ENCODE measurements at places on chromosomes 2 and 18.

- DNase-seq = no peak
Observed at GRCh38 chr2:234495251-234496054, 1.4 kb downstream of the ARL4C start.

DNA sequence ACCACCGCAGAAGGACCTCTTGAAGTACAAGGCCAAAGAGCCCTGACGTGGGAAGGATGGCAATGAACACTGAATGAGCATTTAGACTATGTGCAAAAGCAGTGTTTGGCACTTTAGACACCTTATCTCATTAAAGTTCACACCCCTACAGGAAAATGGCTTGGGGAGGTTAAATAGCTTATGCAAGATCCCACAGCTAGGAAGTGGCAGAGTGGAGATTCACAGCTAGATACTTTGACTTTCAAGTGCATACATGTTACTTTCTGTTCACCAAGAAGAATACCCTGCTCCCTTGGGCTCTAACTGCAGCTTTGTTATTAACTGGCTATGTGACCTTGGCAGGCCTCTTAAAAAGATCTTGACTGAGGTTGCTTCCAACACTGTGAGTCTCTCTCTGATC is 58.2 kb downstream of the ICOS start:
- DNase-seq = no peak

DNA sequence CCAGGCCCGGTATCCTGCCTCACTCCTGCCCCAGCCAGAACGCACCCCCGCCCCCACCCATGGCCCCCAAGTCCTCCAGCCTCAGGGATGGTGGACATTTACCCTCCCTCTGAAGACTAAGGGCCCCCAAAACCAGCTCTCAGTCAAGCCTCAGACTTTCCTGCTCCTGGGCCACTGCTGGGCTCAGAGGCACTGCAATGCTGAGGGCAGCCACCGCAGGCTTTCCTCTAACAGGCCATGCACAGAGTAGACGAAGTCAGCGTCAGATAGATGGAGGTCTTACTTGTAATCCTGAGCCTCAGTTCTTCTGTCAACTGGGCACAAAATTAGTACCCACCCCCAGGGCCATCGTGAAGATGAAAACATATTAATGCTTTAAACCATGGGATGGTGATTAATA is 92.6 kb downstream of the TTC32 start:
- DNase-seq = no peak

GRCh38 chr2:190714958-190715357 is 66.1 kb downstream of the NAB1 start:
- DNase-seq = no peak

DNA sequence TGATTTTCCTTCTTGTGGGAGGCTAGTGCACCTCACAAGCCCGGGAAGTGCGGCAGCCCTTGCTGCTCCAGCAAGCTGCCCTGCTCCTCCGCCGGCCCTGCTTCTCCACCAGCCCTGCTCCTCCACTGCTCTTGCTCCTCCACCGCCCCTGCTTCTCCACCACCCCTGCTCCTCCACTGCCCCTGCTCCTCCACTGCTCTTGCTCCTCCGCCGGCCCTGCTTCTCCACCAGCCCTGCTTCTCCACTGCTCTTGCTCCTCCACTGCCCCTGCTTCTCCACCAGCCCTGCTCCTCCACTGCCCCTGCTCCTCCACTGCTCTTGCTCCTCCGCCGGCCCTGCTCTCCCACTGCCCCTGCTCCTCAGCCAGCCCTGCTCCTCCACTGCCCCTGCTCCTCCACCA is 95.6 kb downstream of the NDUFA10 start:
- no peak for DNase-seq

- DNase-seq = no peak
Observed at GRCh38 chr2:236833501-236834073, 252.1 kb upstream of the COPS8 start.

GRCh38 chr18:40417501-40417900 is 1537.5 kb upstream of the PIK3C3 start:
- DNase-seq = no peak

GRCh38 chr2:171389325-171389724 is 44.5 kb downstream of the METTL8 start:
- DNase-seq = no peak

- no peak for DNase-seq
Observed at GRCh38 chr2:176270100-176270750, 983 bp downstream of the MTX2 start.

- DNase-seq = no peak
Observed at GRCh38 chr2:203646266-203646864, 60.1 kb upstream of the CD28 start.

- no peak for DNase-seq
Observed at GRCh38 chr2:134079373-134079772, 174.5 kb upstream of the MGAT5 start.

DNA sequence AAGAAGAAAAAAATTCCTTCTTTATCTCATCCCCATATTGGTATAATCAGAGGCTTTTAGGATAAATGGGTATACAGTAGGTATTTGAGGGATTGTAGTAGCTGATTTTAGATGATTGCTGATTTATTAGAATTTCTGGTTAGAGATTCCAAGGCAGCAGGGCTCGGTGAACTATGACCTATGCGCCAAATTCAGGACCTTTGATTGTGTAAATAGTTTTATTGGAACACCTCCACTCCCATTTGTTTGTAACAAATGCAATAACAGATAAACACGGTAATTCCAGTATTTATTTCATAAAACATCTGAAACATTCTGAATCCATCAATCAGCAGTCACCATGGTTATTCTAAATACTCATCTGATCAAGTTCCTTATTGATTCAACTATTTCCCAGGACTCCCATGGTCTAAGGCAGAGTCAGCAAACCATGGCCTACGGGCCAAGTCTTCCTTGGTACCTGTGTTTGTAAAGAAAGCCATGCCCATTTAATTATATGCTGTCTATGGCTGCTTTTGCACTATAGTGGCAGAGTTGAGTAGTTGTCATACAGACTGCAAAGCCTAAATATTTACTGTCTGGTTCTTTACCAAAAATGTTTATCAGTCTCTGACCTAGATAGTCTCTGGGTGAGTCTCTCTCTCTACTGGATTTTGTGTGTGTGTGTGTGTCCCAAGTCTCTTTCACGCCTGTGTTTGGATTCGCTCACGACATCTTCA is 4.3 kb downstream of the MGAT5 start:
- no peak for DNase-seq

- DNase-seq = no peak
Observed at GRCh38 chr2:191983186-191983585, 136.3 kb upstream of the CAVIN2 start.

- no peak for DNase-seq
Observed at GRCh38 chr2:108409768-108410167, 32.0 kb downstream of the SULT1C4 start.

DNA sequence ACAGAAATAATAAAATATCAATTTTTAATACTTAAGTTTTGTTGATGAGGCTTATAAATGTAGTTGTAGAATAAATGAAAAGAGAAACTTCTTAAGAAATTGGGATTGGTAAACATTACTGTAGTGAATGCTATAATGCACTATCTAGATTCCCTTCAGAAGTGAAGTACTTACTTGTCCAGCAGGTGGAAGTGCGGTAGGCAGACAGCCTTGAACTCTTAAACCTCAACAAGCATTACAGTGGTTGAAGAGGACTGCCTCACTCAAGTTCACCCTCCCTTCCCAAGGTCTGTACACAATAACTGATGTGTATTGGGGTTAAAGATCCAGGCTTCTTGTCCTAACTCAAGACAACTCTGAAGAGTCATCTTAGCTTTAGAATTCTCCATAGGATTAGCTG is 931.0 kb upstream of the LRRTM1 start:
- no peak for DNase-seq

- DNase-seq = no peak
Observed at GRCh38 chr2:44934983-44935728, 6.3 kb upstream of the SIX3 start.

- no peak for DNase-seq
Observed at GRCh38 chr2:219733746-219734145, 106.3 kb downstream of the SLC4A3 start.

DNA sequence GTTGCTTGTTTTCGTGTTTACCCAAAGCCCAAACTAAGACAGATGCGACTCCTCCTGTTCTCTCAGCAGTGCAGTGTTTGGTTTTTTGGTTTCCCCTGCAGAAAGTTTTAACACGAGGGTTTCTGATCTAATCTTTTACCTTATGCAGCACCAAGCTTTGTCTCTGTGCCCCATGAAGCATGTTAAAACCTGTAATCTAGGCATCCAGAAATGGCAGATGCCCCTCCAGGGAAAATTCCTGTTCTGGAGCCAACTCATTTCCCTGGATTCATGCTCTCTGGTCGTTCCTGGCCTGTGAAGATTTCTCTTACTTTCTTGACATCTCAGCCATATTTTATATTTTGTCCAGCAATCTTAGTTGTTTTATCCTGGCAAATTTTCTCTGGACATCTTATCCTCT is 91.5 kb downstream of the LTBP1 start:
- DNase-seq = no peak

- no peak for DNase-seq
Observed at GRCh38 chr18:76881744-76882143, 59.4 kb downstream of the ZNF236 start.

DNA sequence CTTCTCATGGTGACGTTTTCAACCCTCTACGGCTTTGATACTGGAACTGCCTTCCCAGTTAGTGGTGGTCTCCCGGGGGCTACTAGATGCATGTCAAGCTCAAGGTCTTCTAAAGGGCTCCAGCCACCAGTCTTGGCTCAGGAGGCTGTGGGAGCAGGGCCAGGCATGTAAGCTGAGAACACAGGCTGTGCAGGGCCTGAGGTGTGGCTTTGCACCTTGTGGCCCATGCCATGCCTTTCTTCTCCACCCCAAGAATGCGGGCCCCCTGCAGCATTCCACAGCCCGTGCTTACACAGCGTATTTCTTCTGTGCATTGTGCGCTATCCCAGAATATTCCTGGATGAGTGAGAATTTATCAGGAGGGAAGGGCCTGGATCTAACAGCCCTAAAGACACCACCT is 144.9 kb downstream of the SEPTIN10 start:
- no peak for DNase-seq

DNA sequence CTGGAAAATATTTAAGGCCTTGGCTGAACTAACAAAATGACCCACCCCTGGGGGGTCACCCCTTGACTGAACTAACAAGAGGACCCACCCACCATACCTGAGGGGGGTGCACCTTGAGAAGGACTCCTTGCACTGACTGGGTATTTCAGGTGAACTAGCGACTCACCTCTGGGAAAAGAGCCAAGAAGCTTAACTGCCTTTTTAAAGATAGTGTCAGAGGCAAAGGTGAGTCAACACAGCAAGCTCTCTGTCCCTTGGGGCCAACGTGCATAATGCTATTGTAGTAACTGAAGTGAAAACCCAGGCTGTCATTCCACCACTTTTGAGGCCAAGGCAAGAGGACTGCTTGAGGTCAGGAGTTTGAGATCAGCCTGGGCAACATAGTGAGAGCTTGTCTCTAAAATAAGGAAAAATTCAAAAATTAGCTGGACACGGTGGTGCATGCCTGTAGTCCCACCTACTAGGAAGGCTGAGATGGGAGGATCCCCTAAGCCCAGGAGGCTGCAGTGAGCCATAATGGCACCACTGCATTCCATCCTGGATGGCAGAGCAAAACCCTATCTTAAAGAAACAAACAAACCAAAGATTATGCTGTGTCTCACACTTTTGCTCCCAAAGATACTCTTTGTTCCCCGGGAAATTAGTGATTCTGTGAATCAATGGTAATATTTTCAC is 36.4 kb upstream of the ZCCHC2 start:
- no peak for DNase-seq

DNA sequence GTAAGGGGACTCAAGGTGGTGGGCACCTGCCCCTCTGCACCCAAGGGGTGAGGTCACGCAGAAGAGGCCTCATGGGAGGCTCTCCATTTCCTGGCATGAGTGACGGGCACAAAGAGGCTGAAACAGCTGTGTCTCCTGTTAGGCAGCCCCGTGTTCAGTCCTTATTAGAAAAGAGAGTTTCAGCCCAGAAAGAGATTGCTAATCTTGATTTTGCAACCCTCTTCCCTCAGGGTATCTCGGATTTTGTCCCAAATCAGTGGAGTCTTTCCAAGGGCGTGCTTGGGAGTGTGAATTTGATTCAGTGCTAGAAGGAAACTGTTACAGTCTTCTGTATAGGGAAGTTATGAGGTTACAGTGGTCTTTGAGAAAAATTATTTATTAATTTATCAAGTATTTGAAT is 10.4 kb downstream of the TNFRSF11A start:
- no peak for DNase-seq

DNA sequence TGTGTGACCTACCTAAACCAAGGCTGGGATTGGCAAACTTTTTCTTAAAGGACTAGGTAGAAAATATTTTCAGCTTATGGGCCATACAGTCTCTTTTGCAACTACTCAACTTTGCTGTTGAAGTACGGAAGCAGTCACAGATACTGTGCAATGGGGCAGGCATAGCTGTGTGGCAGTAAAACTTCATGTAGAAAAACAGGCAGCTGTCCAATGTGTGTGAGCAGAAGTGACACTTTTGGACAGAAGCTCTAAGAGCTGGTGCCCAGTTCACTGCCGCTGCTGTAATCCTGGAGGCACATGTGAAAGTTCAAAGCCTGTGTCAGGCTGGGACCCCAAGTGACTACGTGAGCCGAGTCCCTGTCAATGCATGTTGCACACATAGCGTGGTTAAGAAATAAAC is 46.7 kb downstream of the MAPK4 start:
- no peak for DNase-seq

DNA sequence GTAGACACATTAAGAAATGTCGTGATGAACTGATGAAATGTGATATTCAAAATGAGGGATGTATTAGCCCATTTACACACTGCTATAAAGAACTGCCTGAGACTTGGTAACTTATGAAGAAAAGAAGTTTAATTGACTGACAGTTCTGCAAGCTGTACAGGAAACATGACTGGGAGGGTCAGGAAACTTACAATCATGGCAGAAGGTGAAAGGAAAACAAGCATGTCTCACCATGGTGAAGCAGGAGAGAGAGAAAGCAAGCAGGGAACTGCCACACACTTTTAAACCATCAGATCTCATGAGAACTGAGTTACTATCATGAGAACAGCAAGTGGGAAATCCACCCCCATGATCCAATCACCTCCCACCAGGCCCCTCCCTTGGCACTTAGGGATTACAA is 1010.8 kb upstream of the CELF4 start:
- DNase-seq = no peak

DNA sequence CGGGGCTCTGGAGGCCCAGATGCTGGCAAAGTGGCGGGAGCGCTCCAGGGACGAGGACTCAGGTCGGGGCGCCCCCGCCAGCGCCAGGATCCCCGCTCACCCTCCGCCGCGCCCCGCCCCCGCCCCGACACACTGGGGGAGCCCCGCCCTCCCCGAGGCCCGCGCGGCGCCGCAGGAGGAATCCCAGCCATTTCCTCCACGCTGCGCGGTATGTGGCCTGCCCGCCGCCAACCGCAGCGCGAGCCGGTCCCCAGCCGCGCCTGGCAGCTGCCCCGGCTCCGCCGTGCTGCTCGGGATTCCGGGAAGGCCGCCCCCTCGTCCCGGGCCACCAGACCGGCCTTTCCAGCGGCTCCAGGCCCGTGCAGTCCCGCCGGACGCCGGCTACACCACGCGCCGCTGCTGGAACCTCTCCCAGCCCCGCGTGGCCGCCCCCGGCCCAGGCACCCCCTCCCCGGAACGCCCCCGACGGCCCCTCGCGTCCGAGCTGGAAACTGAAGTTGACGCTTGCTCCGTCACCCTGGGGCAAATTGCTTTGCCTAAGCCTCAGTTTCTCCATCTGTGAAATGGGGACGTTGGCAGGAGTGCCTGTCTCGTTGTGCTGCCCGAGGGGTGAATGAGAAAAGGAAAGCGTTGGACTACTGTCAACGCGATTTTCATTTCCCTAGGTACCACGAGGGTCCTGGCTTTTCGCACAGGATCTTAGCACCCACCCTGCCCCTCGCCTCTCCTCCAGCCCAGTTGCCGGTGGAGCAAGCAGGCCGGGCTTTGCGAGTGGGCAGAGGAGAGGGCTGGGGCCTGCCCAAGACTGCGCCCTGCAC is 53.6 kb downstream of the PKDCC start:
- DNase-seq = no peak

GRCh38 chr2:154392256-154392655 is 306.2 kb upstream of the KCNJ3 start:
- no peak for DNase-seq

All from left kidney (tissue), 8 donors.